ENCODE measurements at places on chromosomes 4 and X.

DNA sequence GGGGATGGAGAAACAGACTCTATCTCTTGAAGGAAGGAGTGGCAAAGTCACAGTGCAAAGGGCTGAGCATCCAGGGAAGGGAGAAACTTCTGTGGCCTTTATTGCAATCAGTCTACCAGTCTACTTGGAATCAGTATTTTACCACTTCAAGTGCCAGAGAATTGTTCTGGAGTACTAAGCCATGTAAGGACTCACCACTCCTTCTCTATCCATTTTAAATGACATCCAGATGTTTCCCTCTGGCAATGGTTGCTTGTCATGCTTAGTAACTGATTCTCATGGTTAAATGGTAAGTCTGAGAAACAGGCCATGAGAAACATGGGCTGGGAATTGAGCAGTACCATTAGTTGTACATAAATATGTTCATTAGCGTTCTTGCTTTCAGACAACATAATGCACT, 21.1 kb upstream of the SMIM10 start:
- DNase-seq: no peak

DNA sequence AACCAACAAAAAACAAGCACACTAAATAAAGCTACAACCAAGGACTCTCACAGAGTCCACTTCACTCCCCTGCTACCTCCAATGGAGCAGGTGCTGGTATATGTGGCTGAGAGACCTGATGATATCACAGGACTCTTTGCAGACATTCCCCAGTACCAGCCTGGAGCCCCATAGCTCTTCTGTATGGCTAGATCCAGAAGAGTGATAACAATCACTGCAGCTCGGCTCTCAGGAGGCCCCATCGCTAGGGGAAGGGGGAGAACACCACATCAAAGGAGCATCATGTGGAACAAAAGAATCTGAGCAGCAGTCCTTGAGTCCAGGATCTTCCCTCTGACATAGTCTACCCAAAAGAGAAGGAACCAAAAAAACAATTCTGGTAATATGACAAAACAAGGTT, 237.1 kb upstream of the TLL1 start:
- no peak for DNase-seq

- no peak for DNase-seq
These were observed 240.6 kb downstream of the CBR4 start for GRCh38 chr4:168769416-168769815.

DNA sequence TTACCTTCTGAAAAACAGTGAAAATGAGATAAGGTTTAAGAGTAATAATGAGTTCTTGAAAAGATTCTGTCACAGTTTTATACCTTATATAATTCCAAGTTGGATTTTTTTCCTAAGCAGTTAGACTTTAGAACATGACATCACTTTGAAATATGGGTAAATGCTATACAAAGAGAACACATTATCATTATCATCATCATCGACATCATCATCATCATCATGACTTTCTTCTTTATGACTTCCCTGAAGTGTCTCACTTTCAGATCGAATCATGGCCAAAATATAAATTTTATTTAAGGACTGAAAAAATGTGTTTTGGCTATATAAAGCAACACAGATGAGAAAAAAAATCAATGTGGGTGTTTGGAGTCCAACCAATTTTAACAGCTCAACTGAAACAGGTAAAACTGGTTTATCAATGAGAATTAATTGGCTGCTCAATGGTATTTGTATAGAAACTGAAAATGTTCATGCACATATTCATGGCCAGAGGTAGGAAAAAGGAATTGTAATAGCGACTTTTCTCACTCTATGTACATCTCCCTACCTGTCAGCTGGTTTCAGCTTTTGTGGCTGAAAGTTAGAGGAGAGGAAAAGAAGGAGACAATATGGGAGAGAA, 243.1 kb upstream of the GPC4 start:
- DNase-seq: no peak

GRCh38 chr4:110196871-110197528, 1.4 kb downstream of the ELOVL6 start:
- peak; percentile 18 for DNase-seq

- DNase-seq: no peak
These were observed 340.8 kb upstream of the KLF3 start for GRCh38 chr4:38323141-38323641.

DNA sequence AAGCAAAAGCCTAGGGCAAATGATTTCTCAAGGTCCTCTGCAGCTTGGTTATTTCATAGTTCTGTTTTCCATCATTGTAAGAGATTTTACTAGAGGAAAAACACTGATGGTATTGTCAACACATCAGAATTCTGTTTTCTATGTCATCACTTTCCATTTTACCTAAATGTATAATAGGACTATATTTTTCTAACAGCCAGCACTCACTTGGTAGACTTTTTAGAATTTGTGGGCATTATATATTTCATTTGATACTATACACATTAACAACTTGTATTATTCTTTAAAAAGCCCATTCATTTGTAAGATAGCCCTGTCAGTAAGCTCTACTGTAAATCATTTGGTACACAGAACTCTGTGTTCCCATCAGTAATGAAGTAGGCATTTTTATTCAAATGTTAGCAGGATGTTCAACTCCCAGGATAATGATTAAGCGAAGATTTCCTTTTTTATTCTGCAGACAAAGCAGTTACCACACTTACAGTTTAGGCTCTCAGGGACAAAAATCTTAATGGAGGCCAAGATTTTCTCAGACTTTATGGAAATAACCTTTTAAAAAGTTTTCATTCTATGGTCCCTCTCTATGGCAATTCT, 143.6 kb upstream of the TEX13C start:
- no peak for DNase-seq

GRCh38 chr4:128596853-128597252, 212.6 kb upstream of the JADE1 start:
- no peak for DNase-seq

Measured in urinary bladder (tissue), 4 donors.